ENCODE measurements at places on chromosomes 12 and 14.

DNA sequence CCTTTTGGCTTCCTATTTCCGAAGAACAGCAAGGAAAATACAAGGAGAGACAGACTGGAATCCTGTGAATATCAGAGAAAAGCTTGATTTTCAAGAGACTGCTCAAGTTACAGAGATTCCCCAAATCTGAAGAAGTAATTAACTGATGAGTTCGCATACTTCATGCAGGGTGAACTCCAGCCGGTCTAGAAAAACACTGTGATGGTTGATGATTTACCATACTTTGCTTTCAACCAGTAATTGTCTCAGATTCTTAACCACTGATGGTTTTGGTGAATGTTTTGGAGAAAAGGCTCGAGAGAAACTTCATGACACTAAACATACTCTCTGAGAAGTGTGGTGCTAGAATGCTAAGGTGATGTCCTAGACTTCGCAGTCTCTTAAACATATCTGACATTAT lies 4.4 kb upstream of the PLXNC1 start:
- no peak for DNase-seq

DNA sequence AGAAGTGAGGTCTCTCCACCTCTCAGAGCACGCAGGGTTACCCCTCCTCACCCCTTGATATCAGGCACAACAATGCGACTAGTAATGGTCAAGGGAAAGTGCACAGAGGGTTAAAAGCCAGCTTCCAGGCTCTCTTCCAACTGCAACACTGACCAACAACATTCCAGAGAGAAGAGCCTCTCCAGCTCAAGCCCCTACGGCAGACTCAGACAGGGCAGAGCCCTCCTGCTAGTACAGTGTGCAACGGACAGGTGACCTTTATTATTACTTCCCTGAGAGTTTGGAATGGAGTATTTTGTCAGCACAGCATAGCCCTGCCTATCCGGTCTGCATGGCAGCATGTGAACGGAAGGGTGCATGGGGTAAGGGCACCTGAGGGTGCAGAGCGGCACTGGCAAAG lies 73.0 kb downstream of the PTPN21 start:
- no peak for DNase-seq

DNA sequence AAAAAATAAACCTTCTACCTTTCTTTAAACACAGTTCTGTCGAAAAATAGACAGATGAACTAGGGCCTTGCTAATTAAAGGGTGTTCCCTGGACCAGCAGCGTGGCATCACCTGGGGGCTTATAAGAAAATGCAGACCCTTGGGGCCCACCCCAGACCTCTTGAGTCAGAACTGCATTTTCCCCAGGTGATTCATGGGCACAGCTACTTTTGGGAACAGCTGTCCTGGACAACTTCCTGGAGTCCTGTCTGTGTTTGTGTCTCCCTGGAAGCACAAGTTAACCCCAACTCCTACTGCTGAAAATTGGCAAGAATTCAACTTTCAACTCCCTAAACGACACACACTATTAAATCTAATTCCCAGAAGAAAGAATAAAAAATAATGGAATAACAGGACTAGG lies 17.8 kb downstream of the FBLN5 start:
- no peak for DNase-seq

DNA sequence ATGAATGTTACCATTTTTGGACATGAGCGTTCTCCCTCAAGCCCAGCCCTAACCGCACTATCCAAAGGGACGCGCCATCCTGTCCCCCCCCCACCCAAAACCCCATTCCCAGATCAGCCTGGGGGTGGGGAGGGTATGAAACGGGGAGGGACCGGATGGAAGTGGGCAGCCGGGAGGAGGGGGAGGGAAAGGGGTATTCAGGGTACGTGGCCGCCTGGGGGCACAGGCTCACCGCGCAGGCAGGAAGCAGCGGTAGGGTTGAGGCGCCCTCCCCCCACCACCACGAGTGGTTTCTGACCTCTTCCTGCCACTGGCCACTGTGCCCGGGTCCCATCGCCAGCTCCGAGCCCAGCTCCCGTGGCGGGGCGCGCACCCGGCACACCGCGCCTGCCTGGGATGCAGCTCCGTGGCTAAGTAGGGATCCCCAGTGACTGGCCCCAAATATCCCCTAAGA lies 1.4 kb downstream of the ACTN1 start:
- peak; percentile 77 for DNase-seq

- DNase-seq = no peak
Observed at GRCh38 chr14:85468816-85469215, 61.1 kb upstream of the FLRT2 start.

GRCh38 chr12:115710104-115710564 lies 567.4 kb downstream of the MED13L start:
- DNase-seq = no peak

DNA sequence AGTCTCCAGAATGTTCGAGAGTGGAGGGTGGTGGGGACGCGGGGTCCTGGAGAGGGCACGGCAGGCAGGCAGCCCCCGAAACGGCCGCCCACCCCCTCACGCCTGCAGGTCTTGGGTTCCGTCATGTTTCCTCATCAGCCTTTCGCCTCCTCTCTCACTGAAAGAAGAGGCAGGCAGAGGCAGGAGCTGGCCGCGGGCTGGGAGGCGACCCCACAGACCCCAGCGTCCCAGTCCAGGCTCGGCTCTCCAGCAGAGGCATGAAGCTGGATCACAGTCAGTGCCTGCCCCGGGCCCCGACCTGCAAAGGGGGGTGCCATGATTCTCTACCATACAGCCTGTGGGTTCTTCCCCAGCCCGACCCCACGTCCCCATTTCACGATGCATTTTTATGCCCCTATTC lies 13.4 kb downstream of the GALNT9 start:
- DNase-seq = no peak

DNA sequence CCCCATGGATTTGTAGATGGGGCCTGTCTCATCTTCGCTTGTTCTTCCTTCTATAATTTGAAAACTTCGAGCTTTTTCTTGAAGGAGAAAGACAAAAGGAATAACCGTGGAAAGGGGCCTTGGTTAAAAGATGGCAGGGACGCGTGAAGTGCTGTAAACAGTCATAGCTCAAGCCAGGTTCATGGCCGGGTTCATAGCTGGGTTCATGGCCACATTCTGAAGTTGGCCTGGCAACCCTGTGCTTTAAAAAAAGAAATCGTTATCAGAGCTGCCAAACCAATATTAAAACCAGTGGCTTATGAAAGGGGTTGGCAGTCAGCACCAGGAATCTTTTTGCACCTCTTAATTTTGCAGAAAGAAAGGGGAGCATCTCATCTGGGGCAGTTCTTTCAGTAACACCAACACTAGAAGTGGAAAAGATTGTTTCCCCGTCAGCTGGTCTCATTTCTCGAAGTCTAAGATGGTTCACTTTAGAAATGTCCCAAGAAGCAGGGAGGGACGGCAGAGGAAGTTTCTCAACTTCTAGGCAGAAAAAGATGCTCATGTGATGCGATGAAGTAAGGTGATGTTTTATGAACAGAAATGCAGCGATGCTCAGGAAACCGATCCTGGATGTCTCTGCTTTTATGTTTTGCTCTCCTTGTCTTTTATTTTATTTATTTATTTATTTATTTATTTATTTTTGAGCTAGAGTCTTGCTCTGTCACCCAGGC lies 193.1 kb upstream of the TBX3 start:
- peak; percentile 10 for DNase-seq

DNA sequence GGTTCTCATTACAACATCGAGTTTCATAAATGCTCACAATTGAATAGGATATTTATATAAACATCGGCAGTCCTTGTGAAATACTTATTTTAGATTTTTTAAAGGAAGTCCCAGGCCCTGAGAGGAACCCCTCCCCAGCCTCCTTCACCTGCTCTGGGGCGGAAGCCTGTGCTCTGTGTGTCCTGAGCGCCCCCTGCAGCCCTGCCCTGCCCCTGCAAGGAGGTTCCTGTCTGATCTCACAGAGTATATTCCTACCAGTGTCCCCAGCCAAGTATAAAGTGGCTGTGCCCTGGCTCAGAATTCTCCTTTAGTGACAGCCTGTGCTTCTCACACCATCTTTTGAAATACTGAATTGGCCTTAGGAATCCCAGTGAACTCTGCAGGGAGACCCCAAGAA lies 659.5 kb downstream of the TMEM121 start:
- no peak for DNase-seq

DNA sequence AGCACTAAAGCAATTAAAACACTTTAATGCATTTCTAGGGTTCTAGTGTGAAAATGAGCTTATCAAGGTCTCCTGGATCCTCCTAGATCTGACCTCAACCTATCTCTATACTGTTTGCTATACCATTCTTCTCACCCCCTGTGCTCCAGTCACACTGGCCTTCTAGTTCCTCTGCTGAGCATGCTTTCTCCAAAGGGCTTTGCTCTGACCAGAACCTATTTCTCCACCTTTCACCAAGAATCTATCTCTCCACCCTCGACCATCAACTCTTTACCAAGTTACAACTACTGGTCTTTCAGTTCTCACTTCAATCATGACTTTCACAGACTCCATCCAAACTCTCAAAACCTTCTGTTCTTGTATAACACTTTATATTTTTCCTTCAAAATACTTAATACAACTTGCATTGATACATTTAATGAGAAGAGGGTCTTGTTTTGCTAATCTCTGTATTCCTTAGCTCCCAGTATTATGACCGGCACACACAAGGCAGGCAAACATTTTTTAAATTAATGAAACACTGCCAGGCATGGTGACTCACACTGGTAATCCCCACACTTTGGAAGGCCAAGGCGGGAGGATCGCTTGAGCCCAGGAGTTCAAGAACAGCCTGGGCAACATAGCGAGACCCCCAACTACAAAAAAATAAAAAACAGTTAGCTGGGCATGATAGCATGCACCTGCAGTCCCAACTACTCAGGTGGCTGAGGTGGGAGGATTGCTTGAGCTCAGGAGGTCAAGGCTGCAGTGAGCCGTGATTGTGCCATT lies 22.8 kb downstream of the PPP1R12A start:
- no peak for DNase-seq

DNA sequence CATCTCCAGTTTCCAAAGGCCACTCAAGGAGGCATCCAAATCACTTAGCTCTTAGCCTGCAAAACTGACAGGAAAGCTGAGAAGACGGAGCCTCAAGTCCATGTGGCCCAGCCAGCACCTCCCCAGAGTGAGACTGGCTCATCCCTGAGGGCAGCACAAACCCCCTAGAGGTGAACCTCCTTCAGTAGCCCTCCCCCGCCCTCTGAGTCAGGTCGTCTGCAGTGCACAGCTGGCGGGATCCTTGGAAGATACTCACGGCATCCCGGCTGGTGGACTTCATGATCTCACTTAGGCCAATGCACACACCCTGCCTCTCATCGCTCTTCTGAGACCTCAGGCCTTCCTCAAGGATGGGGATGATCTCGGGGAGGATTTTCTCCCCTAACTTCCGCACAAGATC lies 24.1 kb upstream of the RAB35 start:
- DNase-seq = no peak

DNA sequence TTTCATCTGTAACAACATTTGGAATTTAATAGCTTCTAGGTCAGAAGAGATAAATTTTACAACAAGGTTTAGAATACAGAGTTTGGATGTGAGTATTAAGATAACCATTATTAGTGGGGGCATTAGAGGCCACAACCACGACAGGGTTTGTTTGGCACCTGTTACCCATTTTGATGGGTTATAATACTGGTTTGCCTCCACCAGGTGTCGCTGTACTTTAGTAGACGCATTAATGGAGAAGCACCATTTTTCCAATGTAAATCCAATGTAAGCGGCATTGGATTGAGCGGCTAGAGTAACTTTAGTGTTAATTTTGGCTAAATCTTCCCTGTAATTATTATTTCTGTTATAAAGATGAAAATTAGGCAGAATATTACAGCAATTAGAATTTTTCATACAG lies 136.2 kb downstream of the SLCO1B3 start:
- DNase-seq = peak; percentile 3

- DNase-seq = no peak
Observed at GRCh38 chr14:39434401-39434800, 2.2 kb upstream of the FBXO33 start.
